CD4-positive, alpha-beta T cell treated with Interleukin-2 at 100 ng/mL for 4 hours (primary cell): ENCODE measurements at places on chromosomes 7 and 10.
A peak's percentile ranks its signal among the peaks of the same experiment; 100 is the strongest.

DNA sequence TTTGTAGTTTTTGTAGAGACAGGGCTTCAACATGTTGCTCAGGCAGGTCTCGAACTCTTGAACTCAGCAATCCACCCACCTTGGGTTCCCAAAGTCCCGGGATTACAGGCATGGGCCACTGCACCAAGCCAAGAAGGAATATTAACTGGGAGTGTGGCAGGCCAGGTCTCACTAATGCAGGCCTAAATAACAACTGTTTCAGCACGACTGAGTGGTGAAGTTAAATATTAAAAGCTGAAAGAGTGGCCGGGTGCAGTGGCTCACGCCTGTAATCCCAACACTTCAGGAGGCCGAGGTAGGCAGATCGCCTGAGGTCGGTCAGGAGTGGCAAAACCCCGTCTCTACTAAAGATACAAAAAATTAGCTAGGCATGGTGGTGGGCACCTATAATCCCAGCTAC, 21.1 kb downstream of the CHUK start:
- DNase-seq: no peak

GRCh38 chr10:113961182-113962031, 82.3 kb upstream of the ADRB1 start:
- peak; percentile 86 for DNase-seq

DNA sequence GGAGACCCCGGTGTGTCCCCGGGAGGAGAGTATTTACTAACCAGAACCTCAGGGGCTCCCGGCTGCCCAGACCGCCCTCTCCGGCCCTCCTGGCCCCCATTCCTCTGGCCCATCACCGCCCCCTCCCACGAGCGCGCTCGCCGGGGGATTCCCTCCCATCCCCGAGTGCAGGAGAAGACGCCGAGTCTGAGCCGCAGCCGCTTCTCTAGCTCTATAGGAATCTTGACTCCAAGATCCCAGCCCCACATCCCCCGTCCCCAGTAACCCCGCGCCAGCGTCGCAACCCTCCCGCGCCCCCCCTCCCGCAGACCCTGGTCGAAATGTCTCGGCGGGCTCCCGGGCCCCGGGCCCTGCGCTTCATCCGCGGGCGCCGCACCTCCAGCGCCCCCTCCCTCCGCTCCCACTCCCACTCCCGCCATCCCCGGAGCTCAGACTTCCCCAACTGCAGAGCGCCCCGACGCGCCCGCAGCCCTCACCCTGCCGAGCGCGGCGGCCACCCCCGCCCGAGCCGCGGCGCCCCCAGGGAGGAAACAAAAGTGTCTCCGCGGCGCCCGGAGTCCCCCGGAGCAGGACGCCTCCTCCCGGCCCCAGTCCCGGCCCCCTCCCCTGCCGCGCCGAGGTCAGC, 541 bp downstream of the ELMO1 start:
- no peak for DNase-seq

- DNase-seq: peak; percentile 38
Observed at GRCh38 chr10:17235136-17235535, 7.1 kb downstream of the VIM start.

DNA sequence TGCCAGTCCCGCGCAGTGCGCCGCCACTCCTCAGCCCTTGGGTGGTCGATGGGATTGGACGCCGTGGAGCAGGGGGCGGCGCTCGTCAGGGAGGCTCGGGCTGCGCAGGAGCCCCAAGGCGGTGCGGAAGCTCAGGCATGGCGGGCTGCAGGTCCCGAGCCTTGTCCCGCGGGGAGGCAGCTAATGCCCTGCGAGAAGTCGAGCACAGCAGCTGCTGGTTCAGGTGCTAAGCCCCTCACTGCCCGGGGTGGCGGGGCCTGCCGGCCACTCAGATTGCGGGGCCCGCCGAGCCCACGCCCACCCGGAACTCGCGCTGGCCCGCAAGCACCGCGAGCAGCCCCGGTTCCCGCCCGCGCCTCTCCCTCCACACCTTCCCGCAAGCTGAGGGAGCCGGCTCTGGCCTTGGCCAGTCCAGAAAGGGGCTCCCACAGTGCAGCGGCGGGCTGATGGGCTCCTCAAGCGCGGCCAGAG, 14.4 kb upstream of the WASL start:
- DNase-seq: no peak

- DNase-seq: no peak
Observed at GRCh38 chr7:96127746-96128145, 194.2 kb downstream of the SLC25A13 start.

DNA sequence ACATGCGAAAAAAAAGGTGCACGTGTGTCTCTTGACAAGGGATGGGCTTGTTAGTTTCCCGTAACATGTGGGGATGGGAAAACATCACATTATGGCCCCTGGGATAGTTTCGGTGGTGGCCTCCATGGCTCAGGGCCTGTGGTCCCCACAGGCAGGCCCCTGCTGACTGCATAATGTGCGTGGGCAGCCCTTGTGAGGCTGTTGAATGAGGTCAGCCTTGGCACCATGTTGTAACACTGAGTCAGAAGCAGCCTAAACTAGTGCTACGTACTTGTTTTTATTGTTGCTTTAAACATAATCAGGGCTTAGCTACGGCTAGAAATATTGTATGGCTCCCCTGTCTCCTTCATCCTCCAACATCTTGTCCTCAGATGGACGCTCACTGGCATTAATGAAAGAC, 80.6 kb downstream of the BEND7 start:
- no peak for DNase-seq

DNA sequence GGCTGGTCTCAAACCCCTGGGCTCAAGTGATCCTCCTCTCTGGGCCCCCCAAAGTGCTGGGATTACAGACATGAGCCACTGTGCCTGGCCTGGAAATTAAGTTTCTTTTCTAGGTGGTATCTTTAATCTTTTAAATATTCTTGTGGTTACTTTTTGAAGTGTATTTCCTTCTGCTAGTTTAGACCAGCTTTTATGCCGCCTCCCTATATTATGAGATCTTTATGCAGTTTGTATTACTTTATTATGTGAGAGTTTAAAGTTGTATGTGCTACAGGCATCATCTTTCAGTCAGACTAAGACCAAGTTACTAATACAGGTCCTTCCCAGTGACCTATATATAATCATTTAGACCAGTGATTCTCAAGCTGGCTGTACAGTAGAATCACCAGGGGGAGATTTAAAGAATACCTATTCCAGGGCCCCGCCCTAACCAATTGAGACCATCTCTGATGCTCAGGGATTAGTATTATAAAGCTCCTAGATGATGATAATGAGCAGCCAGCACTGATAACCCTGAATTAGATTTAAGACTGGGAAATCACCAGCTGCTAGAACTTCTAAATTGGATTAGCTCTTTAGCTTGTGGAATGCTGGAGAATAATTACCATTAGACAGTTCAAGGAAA, 11.3 kb downstream of the INPP5F start:
- DNase-seq: no peak

DNA sequence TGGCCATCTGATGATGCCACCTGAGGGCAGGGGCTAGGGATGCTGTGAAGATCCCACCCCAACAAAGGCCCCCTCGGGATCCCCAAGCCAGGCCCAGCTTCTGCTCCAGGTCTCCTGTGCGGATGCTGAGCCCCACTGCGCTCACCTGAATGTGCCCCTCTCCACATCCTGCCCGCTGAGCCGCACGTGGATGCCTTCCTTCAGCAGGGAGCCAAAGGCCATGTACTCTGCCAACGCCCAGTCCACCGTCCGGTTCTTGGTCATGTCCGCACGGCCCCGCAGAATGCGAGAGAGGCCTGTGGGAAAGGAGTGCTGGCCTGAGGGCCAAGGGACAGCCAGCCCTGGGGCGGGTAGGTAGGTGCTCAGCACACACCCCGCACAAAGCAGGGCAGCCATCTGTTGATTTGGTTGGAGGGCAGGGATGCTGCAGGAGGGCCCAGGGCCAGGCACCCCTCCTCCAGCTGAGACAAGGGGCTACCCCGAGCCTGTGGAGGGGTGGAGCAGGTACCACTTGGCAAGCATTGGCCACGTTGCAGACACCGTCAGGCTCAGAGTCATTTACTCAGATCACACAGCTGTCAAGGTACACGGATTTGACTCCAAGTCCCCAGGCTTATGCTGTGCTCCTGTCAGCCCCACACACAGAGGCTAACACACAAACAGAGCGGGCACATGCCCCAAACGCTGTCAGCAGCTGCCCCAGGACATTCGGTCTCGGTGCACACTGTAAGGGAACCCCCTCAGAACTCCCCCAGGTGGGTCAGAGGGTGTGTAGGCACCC, 19.2 kb downstream of the OGDHL start:
- no peak for DNase-seq

DNA sequence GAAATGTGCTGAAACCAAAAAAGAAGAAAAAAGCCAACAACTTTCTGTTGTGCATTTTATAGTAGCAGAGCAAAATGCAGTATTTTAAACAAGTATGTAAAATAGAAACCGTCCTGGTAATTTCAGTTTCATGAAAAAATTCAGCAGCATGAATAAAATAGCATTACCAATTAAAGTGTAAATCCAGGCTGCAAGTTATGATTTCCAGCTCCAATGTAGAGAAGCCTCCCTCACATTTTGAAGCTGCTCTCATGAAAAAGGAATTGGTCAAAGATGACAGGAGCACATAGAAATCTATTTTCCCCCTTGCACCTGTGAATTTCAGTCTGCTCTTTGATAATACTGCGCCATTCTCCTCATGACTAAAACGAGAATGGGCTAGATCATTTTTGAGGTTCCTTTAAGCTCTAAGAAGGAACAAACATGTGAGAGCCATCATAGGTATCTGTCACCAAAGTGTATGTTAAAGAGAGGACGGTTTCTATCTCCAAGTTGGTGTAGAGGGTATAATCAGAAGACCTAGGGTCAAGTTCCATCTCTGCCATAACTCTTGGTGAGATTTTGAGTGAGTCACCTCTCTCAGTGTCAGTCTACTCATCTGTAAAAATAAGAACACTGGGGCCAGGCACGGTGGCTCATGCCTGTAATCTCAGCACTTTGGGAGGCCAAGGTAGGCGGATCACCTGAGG, 107.5 kb downstream of the MTPAP start:
- DNase-seq: no peak

- DNase-seq: peak; percentile 20
Observed at GRCh38 chr7:138981332-138982203, at the start of gene KIAA1549. KIAA1549 (minus strand) TSS chr7:138981389; CDS start chr7:138981269, 120 bp downstream.

DNA sequence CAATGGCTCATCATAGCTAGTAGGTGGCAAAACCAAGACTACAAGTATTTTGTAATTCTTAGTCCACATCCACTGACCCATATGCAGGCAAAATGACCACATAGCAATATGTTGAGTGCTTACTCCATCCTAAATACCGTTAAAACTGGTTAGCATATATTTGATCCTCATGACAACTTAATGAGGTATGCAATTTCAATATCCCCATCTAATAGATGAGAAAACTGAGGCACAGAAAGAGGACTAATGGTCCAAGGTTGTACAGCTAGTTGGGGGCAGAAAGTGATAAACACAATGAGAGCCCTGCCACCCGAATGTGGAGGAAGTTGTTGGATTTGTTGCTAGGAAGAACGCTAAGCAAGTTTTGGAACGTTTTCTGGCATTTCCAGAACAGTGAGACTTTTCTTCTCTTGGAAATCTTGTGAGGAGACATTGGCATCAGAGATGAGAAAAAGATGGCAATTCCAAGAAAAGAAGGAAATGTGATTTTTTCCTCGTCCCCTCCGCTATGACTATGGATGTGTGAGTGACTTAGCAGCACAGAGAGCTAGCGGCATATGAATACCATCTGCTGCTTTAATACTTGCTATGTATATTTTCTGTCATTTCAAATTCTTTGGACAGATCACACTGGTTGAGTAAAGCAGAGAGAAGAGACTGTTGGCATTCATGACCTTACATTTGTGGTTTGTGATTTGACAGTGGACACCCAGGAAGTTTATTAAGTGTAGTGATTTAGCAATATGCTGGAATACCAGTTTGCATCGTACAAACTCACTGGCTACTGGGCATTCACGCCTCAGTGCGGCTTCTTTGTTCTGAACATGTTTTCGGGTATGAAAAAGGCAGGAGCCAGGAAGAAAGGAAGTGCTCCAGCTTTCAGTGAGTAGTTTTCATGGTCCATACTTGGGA, 51.5 kb downstream of the NRCAM start:
- no peak for DNase-seq

GRCh38 chr7:52009181-52009580, 692.6 kb upstream of the COBL start:
- no peak for DNase-seq

GRCh38 chr10:93461109-93461806, 20.9 kb downstream of the MYOF start:
- DNase-seq: no peak

DNA sequence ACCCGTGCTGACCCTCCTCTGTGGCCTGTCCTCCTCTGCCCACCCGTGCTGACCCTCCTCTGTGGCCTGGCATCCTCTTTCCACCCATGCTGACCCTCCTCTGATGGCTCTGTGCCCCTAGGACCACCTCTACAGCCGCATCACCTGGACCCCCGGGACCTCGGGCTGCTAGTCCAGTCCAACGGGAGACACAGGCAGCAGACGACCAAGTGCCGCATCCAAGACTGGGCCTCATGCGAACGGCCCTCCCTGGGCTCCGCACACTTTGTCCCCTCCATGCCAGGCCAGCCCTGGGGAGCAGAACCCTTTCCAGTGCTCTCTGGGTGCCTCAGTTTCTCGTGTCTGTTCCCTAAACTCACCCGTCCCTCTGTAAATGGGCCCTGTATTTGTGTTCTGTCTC, 107.2 kb upstream of the RNF32 start:
- no peak for DNase-seq

GRCh38 chr7:9761224-9761623, 1212.4 kb upstream of the PHF14 start:
- no peak for DNase-seq

DNA sequence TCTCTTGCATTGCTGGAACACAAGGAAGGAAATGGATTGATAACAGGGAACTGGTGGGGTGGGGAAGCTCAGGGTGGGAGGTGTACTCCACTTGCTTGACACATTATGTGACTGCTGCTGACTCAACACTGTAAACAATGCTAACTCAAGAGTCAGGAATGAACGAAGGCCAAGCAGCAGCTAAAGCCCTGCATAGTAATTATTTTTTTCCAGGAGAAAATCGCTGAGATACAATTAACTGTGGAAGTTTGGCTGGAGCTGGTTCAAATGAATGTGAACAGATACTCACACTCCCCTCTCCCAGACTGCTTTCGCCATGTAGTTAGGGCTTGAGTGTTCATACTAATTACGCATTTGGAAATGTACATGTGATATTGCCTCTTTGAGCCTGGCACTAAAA, 170.9 kb upstream of the AOAH start:
- no peak for DNase-seq

- peak; percentile 61 for DNase-seq
Observed at GRCh38 chr10:88995156-88995876, 4.7 kb downstream of the FAS start.

DNA sequence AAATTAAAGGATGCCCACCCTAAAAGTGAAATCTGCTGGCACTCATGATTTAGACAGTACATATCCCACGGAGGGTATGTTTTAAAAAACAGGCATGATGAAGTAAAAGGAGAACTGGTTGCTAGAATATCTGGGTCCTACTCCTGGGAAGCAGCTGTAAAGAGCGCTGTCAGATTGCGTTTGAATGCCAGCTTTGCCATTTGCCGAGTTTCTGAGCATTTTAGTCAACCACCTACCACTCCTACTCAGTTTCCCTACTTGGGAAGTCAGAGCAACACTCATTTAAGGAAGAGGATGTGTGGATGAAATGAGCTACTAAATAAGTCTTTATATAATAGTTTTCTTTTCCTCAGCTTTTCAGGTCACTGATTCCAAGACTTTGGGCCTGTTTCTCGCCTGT, 1.1 kb upstream of the UMAD1 start:
- DNase-seq: no peak

GRCh38 chr7:79868010-79868409, 266.6 kb upstream of the GNAI1 start:
- no peak for DNase-seq

- no peak for DNase-seq
Observed at GRCh38 chr10:49415109-49415508, 19.2 kb upstream of the DRGX start.

GRCh38 chr10:77582710-77583115, 54.9 kb downstream of the KCNMA1 start:
- DNase-seq: no peak

- no peak for DNase-seq
Observed at GRCh38 chr7:20095862-20096261, 121.3 kb downstream of the MACC1 start.
